ENCODE measurements at places on chromosomes 11 and 22.

DNA sequence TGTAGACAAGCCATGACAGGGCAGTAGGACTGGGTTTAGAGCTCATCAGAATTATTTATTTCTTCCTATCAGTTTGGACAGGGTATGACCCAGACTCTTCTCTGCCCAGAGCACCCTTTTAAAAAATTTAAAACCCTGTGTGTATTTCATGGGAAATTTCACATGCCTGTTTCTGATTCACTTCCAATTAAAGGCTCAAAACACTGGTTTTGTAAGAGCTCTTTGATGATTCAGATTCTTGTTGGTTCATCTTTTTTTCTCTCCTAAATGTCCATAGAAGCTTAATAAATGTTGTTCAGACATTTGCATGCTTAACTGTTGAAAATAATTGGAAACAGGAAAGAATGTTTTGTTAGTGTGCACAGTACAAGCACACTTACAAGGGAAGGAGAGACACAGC, 13.8 kb downstream of the FLI1 start:
- no peak for DNase-seq

- no peak for DNase-seq
Measured at GRCh38 chr11:19861171-19861570, 148.5 kb downstream of the NAV2 start.

- DNase-seq, result no peak
Measured at GRCh38 chr11:2685566-2686359, 14.0 kb downstream of the KCNQ1OT1 start.

DNA sequence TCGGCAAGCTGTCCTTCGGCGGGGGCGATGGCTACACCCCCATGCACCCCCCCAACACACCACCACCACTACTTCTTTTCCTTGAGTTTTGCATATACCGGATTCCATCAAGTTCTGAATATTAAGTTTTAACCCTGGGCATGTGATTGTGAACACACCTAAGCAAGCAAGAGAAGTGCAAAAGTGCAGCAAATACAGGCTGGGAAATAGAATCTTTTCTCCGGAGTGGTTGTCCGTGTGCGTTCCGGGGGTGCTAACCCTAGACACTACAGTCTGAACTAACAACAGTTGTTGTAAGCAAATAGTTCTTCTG, 574 bp downstream of the PRSS23 start:
- no peak for DNase-seq

- DNase-seq, result no peak
Measured at GRCh38 chr11:76049511-76049910, 156.8 kb downstream of the WNT11 start.

GRCh38 chr11:78282821-78283220, 94.1 kb downstream of the USP35 start:
- no peak for DNase-seq

GRCh38 chr22:36942556-36942955, 29.1 kb downstream of the CSF2RB start:
- DNase-seq, result no peak

- DNase-seq, result no peak
Measured at GRCh38 chr11:120398132-120398531, 61.9 kb downstream of the ARHGEF12 start.

DNA sequence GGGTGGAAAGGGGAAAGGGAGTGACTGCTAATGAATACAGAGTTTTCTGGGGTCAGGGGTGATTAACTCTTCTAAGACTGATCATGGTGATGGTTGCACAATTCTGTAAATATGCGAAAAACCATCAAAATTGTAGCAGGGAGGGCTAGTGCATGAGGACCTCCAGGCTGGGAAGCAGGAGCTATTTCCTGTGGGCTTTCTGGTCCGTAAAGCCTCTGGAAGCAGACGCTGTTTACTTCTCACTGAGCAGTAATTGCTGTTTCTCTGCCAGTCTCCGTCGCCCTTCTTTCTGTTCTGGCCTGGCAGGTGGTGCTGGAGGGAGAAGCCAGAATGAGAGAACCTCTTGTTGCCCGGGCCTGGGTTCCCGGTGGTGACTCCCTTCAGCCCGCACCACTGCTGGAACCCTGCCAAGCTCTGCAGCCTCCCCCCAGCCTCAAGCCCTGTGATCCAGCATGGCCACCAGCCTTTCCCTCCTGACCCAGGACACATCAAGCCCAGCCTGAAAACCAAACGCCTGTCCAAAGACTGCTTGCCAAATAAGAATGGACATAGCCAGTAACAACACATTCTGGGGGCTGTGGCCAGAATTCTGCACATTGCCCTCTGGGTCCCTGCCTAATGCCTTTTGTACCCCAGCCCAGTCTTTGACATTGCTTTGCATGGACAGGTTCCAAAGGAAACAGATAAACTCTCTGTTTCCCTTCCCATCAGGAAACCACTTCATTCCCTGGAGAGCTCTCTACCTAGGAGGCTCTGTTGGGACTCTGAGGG, 201.0 kb upstream of the NAV2 start:
- DNase-seq, result no peak

- DNase-seq, result no peak
Measured at GRCh38 chr11:58222721-58223120, 6.0 kb downstream of the OR10Q1 start.

GRCh38 chr22:30047364-30047738, 32.9 kb upstream of the HORMAD2 start:
- DNase-seq, result no peak

DNA sequence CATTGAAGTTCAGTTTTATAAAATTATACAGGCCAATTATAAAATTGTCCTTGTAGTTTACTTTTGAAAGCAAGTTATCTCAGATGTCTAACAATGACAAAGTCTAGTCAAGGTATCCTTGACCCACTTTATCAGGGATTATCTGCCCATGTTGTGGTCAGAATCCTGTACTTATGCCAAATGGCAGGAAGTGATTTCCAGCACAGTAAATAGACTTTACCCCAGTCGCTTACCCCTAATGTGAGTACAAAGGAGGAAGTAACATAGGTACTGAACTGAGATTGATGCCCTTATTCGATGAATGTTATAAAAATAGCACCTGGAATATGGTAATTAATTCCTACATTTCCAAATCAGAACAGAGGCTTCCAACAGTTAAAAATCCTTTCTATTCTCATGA, 355.7 kb downstream of the CNTN5 start:
- DNase-seq, result no peak

DNA sequence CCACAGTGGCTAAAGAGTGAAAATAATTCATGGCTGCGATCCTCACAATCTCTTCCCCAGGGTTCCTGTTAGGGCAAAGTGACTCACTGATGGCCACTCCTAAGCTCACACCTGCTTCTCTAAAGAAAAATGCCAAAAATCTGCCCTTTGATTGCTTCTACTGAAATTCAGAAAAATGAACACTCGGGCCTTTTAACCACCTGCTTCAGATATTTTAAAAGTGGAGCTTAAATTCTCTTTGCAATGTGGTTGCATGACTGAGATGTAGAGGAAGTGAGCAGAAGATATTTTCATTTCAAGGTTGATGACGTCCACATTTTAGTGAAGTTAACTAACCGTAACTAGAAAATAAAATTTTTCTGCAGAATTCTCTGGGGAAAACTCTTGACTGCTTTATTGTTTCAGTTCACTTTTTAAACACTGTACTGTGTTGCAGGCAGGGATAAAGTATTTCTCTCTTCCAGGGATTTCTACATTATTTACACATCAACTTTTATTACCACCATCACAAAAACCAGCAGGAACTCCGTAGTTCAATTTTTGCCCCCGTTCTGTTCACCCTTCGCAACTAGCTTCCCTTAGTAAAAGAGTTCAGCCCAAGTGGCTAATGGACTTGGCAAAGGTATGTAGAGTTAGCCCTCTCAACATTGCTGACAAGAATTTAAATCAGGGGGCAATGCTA, 8.5 kb downstream of the RAB30 start:
- DNase-seq, result no peak

- no peak for DNase-seq
Measured at GRCh38 chr22:19619144-19620009, 94.9 kb upstream of the SEPTIN5 start.

GRCh38 chr11:117759305-117759704, 37.7 kb downstream of the DSCAML1 start:
- no peak for DNase-seq

- no peak for DNase-seq
Measured at GRCh38 chr11:111829185-111829968, 42.0 kb downstream of the ALG9 start.

- DNase-seq, result no peak
Measured at GRCh38 chr11:3101921-3102640, 44.9 kb upstream of the CARS1 start.

DNA sequence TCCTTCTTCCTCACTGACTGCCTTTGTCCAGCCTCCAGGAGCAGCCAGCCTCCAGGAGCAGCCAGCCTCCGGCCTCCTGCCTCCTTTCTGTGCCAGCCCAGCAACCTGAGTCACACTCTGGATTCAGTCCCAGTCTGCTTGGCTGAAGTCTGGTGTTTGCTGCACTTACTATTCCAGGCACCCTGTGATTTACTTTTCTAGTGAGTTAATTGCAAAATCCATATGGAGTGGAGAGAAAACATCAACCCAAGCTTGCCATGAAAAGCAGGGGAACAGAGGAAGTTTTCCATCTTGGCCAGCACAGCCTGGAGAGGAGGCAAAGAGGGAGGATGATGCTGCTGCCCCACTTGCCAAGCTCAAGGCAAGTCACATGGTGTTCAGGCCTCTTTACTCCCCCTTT, 400.5 kb downstream of the TENM4 start:
- DNase-seq, result no peak

DNA sequence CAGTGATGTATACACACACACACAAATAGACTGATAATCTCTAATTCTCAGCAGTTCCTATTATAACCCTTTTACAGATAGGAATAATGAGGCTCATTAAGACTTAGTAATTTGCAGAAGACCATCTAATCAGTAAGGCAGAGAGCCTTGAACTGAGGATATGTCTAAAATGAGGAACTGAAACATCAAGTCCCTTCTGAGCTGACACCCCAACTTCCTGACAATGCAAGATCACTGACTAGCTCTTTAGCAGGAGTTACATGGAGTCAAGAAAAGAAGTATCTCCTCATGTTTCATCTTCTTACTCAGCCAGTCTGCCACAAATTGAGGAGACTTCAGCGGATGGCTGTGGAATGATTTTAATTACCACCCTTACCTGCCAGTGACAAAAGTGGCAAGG, 193.0 kb downstream of the MSANTD4 start:
- no peak for DNase-seq

DNA sequence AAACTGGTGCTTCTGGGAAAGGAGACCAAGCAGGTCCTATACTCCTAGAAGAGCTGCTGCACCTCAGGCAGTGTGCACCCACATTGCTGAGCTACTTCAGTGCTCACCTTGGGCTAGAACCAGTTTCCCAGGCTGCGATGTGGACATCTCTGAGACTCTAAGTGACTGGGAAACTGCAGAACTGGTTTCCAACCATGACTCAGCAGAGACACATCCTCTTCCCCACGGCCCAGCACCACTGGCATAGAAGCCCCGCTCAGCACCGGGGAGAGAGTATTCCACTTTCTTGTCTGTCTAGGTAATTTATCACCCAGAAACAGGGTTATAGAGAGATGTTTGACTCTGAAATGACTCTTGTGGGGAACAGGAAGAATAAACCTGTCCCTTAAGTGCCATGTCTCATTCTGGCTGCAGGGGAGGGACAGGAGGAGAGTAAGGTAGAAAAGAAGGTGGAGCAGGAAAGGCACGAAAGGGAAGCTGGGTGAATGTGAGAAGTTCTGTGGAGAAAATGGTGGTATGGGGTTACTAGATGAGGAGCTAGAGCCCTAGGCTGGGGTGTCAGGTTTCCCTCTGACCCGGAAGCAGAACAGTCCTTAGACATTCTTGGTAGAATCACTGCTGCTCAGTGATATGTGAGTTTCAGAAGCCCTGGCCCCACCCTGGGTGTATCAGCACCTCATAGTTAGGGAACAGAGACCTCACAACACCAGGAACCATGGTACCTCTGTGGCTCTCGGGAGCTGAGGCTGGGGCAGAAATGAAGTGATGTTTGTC, 340.4 kb upstream of the NCAM1 start:
- no peak for DNase-seq

DNA sequence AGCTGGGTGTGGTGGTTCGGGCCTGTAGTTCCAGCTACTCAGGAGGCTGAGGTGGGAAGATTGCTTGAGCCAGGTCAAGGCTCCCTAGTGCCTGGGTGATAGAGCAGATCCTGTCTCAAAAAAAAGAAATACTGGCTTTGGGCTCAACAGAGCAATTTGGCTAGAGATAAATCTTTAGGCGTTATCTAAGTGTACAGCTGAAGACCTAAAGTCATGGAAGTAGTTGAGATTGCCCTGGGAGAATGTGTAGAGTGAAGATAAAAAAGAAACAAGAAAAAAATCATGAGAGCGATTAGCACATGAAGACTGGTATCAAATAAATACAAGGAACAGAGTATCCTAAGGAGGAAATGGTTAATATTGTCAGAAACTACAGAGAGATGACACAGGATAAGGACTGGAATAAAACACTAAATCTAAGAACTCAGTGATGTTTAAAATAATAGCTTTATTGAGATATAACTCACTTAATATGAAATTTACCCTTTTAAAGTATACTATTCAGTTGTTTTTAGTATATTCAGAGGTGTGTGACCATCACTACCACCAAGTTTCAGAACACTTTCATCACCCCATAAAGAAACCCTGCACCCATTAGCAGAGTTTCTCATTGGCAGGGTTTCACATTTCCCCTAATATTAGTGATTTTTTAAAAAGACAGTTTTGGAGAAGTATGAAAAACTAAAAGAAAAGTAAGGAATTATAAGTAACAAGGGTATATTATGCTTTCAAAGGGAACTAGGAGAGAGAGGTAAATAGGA, 20.7 kb downstream of the PIK3C2A start:
- DNase-seq, result peak; percentile 20

DNA sequence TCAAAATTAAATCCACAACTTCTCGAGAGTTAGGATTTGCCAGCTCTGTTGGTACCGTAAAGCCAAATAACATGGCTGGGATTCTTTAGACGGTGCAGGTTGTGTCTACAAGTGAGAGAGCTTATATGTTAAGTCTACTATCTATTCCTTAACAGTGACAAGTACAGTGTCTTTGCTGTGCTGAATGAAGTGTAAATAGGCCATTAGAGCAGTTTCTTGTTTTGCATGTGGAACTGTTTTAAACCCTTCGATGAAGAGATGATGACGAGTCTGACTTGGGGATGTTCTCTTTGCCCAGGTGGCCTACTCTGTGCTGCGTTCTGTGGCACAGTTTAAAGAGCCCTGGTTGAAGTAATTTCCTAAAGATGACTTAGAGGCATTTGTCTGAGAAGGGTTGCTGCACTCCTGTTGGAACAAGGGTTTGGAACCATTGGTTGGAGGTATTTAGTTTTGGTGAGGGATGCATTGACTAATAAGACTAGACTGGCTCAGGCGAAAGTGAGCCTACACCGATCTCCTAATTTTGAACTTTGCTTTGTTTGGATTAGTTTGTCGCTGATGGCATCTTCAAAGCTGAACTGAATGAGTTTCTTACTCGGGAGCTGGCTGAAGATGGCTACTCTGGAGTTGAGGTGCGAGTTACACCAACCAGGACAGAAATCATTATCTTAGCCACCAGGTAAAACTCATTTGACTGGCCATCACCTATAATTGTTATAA, 988 bp downstream of the RPS3 start:
- DNase-seq, result peak; percentile 41

DNA sequence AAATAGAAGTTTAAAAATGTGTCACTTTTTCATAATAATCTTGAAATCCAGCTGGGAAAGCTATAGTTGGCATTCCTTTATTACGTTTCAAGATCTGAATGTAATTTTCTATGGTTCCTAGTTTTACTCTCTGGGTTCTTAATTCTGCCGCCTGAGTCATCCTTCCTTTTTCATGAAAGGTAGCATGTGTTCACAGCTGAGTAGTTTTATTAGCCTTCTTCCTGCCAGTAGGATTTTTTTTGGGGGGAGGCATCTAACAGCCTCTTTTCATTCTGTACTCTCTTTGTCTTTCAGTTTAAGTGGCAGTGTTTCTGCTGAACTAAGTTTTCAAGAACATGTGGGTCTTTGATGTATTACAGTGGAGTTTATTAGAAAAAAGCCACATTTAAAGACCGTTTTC, 36.5 kb downstream of the OR2AG2 start:
- DNase-seq, result no peak
